ENCODE measurements at places on chromosomes 4 and X. TPM values are rescaled to one million over a fixed set of nuclear protein-coding genes. Genes with fewer than 3 reads are reported as not detected.

Gene LRIT3
- total RNA-seq = 0.26 TPM

Gene SH3TC1
- 0.71 TPM for total RNA-seq

DNA sequence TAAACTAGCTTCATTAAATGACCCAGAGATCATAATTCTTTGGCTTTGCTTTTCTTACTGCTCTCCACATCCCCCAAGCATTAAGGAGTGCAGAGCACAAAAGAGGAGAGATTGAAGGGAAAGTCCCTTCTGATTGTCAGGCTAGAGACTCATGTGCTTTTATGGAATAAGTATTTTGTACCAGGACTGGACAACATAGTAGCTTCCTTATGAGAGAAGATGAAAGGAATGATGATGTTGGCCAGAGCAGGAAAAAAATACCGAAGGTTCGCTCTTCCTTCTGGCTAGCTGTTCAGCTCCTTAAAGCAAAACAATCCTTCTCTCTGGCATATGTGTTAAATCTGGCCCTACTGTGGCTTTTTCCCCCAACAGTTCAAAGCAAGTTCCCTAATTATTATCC lies 53.1 kb downstream of the HOPX start:
- H3K27me3 ChIP-seq = no peaks in the 10 kb centered on the region
- no peak overlapping the region for H3K4me3 ChIP-seq
- no peak overlapping the region for H3K27ac ChIP-seq
- H3K36me3 ChIP-seq = no peaks in the 10 kb centered on the region
- no peaks in the 10 kb centered on the region for H3K4me1 ChIP-seq
- no peak for DNase-seq

DNA sequence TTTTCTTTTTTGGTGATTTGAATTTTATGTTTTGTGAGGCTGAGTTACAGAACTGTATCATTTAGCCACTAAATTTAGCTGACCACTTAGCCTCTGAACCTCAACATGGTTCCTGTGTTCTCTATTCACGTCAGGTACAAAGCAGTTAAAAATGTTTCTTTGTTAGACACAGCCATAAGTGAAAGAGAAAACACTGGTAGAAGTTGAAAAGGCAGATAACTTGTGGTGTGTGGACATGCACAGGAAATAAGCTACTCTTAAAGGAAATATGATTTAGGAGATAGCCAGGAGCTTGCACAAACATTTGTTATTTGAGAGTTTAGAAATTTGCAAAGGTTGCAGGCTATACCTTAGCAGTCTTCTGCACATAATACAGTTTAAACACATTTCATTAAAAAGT lies 171.0 kb upstream of the RPS6KA3 start:
- no peak for DNase-seq

All from A673 (cell line).